ENCODE measurements at places on chromosomes 3 and 15. TPM values are rescaled to one million over a fixed set of nuclear protein-coding genes. Genes with fewer than 3 reads are reported as not detected.

MYL3 gene
- total RNA-seq: not detected

STAC gene
- 29.1 TPM for total RNA-seq

DNA sequence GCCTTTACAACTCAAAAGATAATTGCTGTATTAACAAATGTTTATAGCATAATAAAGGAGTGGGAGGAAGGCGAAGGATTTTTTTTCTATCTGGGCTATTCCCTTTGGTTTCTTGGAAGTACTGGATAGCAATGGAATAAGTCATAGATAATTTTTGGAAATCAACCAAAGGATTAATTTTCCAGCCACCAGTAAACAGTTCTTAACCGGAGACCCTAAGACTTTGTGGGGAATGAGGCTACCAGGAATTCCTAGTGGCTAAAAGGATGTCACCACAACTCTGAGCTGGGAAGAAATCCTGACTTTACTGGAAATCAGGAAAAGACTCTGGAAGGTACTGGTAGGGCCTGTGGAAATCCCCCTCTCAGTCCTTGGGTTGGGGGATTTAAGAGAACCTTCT lies 138.4 kb upstream of the RARB start:
- DNase-seq: no peak
- H3K4me1 ChIP-seq: 0 out of 2 replicates have a peak, but pooled peaks cover 4% of the 10 kb centered on the region
- no peaks in the 10 kb centered on the region for H3K27me3 ChIP-seq
- H3K36me3 ChIP-seq: no peaks in the 10 kb centered on the region

DNA sequence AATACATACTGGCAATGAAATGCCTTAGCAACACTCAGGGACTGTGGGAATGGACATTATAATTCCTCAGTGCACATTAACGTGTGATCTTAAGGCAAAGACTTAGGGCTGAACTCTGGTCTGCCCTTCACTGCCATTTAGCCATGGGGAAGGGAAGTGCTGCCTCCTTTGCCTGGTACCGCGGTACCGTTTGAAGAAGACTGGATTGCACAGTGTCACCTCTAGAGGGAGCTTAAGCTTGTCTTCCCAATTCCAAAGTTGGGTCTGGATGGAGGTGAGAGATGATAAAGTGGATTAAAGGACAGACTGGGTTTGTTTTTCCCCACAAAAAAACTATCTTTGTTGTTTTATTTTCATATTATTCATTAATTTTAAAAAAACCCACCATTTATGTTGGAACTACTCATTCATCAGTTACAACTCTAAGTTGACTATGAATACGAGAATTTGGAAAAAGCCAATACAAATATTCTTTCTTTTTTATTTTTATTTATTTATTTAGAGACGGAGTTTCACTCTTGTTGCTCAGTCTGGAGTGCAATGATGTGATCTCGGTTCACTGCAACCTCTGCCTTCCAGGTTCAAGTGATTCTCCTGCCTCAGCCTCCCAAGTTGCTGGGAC lies 60.0 kb upstream of the SYN2 start:
- no peak overlapping the region for H3K27ac ChIP-seq
- 0 out of 2 replicates have a peak, but pooled peaks cover 3% of the 10 kb centered on the region for H3K27me3 ChIP-seq
- no peaks in the 10 kb centered on the region for H3K36me3 ChIP-seq
- no peaks in the 10 kb centered on the region for H3K4me1 ChIP-seq
- H3K4me3 ChIP-seq: no peak overlapping the region

DNA sequence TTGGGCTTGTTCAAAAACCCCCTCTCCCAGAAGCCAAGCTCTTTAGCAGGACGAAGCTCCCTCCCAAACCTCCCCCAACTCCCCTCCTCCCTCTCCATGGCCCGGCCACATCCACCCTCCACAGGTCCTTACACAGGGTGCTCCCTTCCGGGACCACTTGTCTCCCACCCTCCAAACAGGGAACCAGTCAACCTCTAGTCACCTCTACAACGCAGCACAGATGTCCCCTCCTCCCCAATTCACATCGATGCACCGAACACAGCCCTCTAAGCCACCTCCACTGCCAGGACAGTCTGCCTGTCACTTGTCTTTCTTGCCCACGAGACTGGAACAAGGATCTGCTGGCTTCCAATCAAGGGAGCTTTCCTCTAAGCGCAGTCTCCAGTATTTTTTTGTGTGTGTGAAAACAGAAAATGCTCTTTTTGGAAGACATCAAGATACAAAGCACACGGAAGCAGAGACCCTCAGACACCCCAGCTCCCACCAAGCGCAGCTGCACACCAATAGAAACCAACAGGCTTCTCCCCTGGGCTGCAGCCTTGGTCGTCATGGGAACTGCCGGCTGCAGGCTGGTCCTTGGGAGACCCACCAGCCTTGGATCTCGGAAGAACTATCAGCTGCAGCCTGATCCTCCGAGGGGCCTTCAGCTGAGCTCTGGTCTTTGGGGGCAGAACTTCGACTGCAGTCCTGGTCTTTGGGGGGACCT lies 26.5 kb downstream of the IQSEC1 start:
- H3K27ac ChIP-seq: no peak overlapping the region
- DNase-seq: no peak
- no peaks in the 10 kb centered on the region for H3K36me3 ChIP-seq
- H3K4me1 ChIP-seq: no peaks in the 10 kb centered on the region
- H3K27me3 ChIP-seq: peaks cover 15% of the 10 kb centered on the region
- H3K4me3 ChIP-seq: no peak overlapping the region

DNA sequence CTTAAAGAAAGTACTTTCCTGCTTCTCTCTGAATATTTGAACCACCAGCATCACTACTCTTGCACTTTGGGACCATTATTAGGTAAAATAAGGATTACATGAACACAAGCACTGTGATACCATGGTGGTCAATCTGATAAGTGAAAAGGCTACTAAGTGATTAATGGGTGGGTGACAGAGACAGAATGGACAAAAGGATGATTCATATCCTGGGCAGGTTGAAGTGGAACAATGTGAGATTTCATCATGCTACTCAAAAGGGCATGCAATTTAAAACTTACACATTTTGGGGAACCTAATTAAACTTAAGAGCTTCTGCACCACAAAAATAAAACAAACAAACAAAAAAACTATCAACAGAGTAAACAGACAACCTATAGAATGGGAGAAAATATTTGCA lies 172.0 kb upstream of the CD96 start:
- no peak overlapping the region for H3K27ac ChIP-seq
- no peaks in the 10 kb centered on the region for H3K27me3 ChIP-seq
- H3K4me3 ChIP-seq: no peak overlapping the region

- H3K36me3 ChIP-seq: peaks cover 9% of the 10 kb centered on the region
- H3K27me3 ChIP-seq: no peaks in the 10 kb centered on the region
- H3K4me1 ChIP-seq: peaks cover 39% of the 10 kb centered on the region
- H3K4me3 ChIP-seq: peak overlapping the region; percentile 97
Observed at GRCh38 chr3:141485641-141486495, 959 bp upstream of the RASA2 start.

Data from SJSA1 (cell line).